ENCODE measurements at places on chromosomes 7 and 10. TPM values are rescaled to one million over a fixed set of nuclear protein-coding genes. Genes with fewer than 3 reads are reported as not detected.
A peak's percentile ranks its signal among the peaks of the same experiment; 100 is the strongest.

HOXA9 gene
- total RNA-seq: 104 TPM

TAS2R41 gene
- not detected for total RNA-seq

CFAP46 gene
- 1.1 TPM for total RNA-seq

ADAMTS14 gene
- 1.3 TPM for total RNA-seq

FXYD4 gene
- total RNA-seq: not detected

PPP1R9A gene
- 11.7 TPM for total RNA-seq

SLC37A3 gene
- 26.0 TPM for total RNA-seq

DMTF1 gene
- 27.3 TPM for total RNA-seq

RAB19 gene
- total RNA-seq: 3.6 TPM

KCND2 gene
- total RNA-seq: 0.07 TPM

ASB15 gene
- not detected for total RNA-seq

SPDYE8 gene
- not detected for total RNA-seq

PARD3 gene
- total RNA-seq: 70.5 TPM

GPR26 gene
- not detected for total RNA-seq

COX19 gene
- total RNA-seq: 5.4 TPM

COL28A1 gene
- total RNA-seq: 0.40 TPM

TRIM73 gene
- 0.14 TPM for total RNA-seq

ABCB4 gene
- 12.6 TPM for total RNA-seq

DNA sequence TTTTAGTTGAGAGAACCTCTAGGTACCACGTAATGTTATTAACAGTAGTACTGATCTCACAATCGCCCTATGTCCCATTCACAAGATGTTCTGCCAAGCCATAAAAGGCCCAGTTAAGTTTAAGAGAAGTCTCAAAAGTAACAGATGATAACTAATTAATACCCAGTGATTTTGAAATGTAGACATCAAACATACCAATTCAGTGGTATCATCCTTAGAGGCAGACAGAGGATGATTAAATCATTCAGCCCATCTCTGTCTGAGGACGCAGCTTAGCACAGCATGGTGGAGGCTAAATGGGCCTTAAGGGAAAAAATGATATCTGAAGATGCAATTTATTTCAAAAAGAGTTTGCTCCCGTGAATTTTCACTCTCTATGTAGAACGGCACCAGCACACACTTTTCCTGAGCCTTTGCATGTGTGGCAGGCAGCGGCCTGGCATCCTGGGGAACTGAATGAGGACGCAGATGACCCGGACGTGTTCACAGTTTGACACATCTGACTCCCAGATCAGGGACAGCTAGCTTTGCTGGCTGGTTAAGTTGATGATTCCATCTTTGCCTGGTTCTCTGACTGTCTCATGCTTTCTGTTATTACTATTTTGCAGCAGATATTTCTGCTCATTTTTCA is 13.4 kb downstream of the EGFR start:
- DNase-seq: no peak

- no peak for DNase-seq
These were observed 86.5 kb downstream of the UBE2H start for GRCh38 chr7:129866251-129866650.

DNA sequence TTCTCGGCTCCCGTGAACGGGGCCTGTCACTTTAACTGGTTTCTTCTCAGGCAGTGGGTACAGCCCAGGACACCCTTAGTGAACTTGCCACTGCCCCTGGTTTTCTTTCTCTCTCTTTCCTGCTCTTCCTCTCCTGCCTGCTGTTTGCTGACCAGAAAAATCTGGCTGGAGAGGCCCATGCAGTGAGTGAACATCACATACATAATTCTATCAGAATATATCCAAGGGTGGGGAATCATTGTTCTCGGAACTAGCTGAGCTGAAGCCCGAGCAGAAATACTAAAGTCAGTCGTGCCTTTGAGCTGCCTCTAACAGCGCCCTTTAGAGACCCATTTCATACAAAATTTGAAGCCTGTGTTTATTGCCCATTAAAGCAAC is 501.5 kb upstream of the GALNT17 start:
- DNase-seq: no peak

- no peak for DNase-seq
These were observed 6.3 kb downstream of the RAPGEF5 start for GRCh38 chr7:22350466-22351328.

GRCh38 chr7:45387837-45388236 is 186.3 kb upstream of the ADCY1 start:
- DNase-seq: no peak

- DNase-seq: peak; percentile 45
These were observed 93.3 kb upstream of the FZD8 start for GRCh38 chr10:35735412-35735811.

DNA sequence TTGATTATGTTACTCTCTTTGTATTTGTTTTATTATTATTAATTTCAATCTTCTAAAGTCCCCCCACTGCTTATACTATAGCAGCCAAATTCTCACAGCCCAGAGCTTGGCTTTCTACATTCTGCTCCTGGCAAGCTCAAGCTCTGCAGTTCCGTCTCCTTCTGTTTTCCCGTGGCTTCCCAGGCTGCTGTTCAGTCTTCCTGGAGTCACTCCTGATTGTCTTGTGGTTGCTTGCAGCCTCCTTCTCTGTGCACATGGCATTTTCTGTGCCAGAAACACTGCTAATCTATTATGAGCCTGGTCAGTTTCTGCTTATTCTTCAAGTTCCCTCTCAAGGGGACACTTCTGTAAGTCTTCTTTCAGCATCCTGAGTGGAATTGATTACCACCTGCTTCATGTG is 533.7 kb upstream of the IGFBP3 start:
- DNase-seq: no peak

DNA sequence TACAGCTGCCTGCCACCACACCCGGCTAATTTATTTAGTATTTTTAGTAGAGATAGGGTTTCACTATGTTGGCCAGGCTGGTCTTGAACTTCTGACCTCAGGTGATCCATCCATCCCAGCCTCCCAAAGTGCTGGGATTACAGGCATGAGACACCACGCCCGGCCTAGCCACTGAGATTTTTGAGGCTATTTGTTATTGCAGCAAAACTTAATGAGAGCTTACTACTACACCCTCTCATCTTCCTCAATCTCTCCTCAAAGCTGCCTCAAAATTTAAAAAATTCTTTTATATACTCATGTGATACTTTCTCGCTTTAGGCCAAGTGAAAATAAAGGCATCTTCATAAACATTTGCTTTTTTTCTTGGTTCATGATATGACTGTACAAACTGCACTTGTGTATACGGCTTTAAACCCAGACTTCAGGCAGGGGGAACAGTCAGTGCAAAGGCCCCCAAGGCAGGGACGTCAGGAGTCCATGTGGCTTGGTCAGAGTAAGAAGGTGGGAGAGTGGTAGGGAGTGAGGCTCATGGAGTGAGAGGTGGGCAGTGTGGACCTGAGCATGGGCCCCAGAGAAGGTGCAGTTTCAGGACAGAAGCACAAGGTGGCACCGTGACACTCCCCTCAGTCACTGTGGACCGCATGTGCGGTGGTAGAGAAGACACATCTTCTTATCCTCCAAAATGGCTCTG is 55.5 kb downstream of the SYPL1 start:
- no peak for DNase-seq

GRCh38 chr7:26531926-26532325 is 240.3 kb downstream of the SNX10 start:
- no peak for DNase-seq

DNA sequence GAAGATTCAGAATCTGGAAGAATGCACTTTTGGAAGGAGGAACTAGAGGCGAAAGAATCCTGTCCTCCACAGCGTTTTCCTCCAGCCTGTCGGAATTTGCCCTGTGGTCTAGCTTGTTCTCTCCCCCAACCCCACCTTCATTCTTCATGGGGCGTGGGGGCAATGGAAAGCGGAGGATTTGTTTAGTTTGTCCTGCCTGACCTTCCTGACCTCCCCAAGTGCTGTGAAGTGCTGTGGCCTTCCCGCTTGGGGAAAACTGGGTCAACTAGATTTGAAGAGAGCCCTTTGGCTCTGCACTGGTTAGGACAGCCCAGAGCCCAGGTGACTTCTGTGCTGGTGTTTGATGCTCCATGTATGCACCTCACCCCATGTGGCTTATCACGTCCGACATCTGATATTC is 49.1 kb downstream of the GATA3 start:
- DNase-seq: no peak

- DNase-seq: peak; percentile 100
These were observed 374.6 kb upstream of the ADARB2 start for GRCh38 chr10:2111965-2112364.

DNA sequence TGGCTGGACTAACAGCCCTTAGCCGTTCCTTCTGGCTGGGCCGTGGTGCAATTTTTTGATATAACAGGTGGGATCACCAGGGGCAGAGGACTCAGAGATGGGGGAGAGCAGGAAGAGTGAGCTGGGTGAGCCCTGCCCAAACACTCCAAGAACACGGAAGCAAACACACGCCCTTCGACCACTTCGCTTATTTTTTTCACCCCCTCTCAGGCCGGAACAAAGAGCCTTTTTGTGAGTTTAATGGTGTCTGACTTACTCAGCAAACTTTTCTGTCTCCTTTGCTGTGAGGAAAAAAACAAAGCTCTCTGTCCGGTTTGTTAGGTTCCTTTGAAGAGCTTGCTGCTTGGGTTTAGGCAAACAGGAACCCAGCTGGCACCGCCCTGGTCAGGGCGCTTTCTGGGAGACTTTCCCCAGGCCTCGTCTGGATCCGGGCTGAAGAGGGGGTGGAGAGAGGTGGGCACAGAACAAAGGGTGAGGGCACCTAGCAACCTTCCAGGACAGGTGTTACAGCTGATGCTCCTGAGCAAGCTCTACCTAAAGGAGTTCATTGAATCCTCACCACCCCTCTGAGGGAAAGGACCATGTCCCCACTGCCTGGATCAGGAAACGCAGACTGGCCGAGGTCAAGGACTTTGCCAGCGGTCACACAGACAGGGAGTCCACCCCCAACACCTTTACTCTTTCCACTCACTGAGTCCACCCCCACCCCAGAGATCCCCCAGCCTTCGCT is 23.3 kb downstream of the CALML3 start:
- DNase-seq: no peak

DNA sequence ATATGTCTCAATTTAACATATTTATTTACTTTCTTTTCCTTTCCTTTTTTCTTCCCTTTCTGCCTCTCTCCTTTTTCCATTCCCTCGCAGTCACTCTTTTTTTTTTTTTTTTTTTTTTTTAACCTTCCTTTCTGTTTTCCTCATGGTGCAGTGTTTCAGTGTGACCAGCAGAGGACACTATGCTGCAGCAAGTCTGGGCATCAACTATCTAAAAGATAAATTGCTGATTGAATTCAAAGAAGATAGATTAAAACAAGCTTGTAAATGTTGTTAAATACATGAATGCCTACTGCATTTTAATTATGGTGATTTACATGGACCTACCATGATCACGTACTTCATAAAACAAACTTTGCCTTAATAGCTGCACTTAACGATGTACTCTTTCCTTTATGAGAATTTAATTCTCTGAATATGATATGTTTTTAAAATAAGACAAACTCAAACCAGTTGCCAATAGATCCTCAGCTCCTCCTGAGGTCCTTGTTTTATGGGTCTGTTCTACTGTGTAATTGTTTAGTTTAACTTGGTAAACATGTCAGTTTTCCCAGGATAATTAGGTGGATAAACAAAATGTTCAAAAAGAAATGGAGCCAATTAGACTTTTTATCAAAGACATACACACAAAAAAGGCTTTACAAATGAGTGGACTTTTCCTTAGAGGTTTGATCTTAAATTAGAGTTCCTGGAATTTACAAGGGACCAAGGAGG is 101.0 kb upstream of the AGR3 start:
- no peak for DNase-seq

- no peak for DNase-seq
These were observed 13.1 kb upstream of the TRDMT1 start for GRCh38 chr10:17214526-17214925.

DNA sequence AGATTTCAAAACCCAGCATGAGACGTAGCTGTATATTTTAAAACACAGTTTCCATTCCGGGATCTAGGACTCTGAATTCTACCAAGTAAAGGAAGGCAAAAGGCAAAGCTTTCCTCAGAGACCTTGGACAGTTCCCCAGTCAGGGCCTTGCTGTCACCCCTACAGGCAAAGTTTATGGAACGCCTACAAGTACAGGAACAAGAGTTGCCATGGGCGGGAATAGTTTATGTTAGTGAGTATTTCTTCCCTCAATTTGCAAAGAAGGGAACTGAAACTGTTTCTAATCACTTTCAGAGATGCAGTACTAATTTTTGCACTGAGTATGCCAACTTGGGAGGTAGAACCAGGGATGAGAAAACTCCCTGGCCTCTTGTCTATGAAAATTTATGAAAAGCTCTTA is 68.2 kb upstream of the LRGUK start:
- DNase-seq: no peak

GRCh38 chr10:127344346-127344745 is 148.0 kb upstream of the INSYN2A start:
- DNase-seq: no peak

DNA sequence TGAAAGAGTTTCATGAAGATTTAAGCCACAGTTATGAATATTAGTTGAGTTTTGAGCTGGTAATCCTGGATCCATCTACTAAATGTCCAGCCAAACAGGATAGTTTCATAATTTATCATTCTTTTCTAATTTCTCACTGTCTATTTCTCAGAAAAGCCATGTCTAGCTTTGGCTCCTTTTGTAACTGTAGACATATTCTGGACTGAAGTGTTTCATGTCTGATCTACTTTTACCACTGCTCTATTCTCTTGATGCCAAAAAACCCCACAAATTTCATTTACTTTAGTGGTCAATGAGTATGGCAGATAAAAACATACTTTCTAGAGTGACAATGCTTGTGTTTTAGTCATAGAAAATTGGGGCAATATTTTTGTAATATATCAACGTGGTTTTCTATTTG is 61.2 kb downstream of the ICA1 start:
- no peak for DNase-seq

GRCh38 chr7:772392-772791 is 45.3 kb upstream of the PRKAR1B start:
- DNase-seq: no peak

DNA sequence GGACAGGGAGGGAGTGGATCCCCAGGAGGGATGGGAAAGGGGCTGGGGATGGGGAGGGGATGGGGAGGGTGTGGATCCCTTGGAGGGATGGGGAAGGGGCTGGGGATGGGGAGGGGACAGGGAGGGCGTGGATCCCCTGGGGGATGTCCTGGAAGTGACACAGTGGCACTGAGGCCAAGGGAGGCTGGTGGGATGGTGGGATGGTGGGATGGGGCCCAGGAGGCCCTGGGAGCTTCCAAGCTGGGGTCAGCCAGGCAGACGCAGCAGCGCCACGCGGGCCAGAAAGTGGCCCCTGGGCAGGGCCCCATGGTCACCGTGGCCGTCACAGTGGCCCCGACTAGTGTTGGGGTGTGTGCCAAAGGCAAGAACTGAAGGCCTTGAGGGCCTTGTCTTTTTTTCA is 67.8 kb downstream of the INPP5A start:
- DNase-seq: no peak

- no peak for DNase-seq
These were observed 10.7 kb upstream of the SLIT1 start for GRCh38 chr10:97196223-97197029.

DNA sequence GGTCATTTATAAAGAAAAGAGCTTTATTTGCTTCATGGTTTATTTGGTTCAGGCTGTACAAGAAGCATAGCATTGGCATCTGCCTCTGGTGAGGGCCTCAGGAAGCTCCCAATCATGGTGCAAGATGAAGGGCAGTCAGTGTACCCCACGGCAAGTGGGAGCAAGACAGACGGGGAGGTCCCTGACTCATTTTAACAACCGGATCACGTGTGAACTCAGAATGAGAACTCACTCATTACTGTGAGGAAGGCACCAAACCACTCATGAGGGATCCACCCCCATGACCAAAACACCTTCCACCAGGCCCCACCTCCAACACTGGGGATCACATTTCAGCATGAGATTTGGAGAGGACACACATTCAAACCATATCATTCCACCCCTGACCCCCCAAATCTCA is 15.7 kb upstream of the CRYGN start:
- no peak for DNase-seq

- DNase-seq: no peak
These were observed 13.2 kb upstream of the AQP1 start for GRCh38 chr7:30898411-30898810.

All from epithelial cell of proximal tubule (primary cell).